ENCODE measurements at places on chromosomes 16 and 17.

- DNase-seq: no peak
These were observed 85.5 kb upstream of the TMEM132E start for GRCh38 chr17:34493917-34494316.

DNA sequence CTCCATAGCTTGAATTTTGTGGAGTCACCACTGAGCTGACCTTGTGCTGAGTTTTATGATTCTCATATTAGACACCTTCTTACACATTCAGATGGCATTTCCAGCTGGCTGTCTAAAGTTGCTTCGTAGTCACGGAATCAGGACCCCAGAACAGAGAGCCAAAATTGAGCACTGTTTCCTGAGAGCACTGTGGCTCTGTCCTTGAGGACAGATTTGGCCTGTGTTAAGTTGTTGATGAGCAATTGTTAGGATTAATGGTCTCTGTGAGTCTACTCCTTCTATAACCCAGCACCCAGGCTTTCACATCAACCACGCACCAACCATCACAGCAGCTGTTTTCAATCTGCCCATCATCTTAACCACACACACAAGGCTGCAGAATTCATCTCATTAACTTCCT is 277.5 kb upstream of the HSBP1 start:
- DNase-seq: no peak

- DNase-seq: no peak
These were observed 11.2 kb upstream of the RANGRF start for GRCh38 chr17:8277317-8277716.

DNA sequence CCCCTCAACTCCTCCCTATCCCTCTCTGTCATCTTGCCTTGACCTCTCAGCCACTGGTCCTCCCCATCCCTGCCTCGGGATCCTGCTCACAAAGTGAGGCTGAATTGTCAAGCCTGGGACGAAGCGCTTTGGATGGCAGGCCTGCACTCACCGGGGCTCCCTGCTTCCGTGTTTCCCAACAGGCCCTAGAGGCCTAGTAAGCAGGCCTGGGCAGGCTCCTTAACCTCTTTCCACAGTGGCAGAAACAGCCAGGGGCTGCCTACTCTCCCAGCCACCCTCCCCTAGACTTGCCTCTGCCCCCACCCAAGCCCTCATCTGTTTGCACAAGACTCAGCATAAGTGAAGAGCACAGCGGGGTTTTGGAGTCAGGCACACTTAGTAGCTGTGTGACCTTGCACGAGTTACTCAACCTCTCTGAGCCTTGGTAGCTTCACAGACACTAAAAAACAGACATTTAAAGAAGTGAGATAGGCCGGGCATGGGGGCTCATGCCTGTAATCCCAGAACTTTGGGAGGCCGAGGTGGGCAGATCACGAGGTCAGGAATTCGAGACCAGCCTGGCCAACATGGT is 5.0 kb upstream of the FADS6 start:
- no peak for DNase-seq

DNA sequence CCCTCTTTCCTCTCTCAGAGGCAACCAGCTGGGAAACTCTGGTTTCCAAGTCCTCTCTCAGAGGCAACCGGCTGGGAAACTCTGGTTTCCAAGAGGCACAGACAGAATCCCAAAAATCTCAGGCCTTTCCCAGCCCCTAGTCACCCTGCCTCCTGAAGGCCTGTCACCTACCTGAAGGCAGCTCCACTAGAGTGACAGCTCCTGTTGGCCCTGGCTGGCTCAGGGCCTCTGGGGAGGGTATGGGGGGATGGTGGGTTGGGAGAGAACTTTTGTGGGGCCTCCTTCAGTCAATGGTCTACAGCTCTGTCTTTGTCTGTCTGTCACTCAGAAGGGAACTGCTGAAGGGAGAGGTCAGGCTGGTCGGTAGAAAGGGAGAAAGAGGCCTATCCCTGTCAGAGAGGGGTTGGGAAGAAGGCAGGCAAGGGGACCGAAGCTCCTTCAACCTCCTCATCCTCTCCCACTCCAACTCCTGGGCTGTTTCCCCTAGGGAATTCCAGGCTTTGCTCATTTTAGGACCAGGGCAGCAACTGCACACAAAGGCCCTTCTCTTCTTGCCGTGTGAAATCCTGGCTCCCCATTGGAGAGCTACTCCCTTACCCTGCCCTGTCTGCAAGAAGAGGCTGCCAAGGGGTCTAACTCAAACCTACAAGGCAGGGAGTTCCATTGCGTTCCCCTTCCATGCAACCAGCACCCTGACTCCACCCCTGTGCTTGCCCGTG is 23.6 kb downstream of the COPZ2 start:
- DNase-seq: no peak

DNA sequence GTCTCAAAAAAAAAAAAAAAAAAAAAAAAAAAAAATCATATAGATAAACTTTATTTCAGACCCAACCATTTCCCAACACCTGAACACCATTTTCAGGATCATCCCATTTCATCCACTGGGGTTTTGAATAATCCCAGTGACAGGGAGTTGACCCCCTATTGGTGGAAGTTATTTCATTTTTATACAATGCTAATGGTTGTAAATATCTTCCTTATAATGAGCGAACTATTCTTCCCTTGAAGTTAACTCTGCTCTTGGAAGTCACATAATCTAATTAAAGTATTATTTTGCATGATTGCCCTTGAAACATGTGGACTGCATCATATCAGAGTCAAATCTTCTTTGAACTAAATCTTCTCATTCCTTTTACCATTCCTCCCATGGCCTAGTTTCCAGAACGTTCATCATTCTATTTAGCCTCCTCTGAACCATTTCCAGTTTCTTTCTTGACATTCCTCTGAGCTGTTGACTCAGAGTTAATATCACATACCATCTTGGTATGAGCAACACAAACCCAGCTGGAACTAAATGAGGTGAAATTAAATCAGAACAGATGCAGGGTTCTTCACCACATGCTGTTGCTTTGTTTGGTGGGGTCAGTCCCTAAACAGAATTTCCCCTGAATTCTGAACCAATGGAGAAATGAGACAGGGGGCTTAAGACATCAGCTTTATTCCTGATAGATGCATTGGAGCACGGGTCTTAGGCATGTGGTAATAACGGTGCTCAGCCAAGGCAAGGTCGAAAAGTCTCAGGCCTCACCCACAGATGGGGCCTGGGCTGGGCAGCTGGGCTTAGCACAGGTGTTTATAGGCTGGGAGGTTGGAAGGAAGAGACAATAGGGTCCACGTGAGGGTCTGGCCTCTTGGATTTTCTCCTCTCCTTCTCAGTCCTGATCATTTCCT is 8.9 kb downstream of the HSD17B2 start:
- DNase-seq: no peak
